Lower lobe of right lung (tissue), 2 donors: ENCODE measurements at places on chromosomes 1 and 21.

DNA sequence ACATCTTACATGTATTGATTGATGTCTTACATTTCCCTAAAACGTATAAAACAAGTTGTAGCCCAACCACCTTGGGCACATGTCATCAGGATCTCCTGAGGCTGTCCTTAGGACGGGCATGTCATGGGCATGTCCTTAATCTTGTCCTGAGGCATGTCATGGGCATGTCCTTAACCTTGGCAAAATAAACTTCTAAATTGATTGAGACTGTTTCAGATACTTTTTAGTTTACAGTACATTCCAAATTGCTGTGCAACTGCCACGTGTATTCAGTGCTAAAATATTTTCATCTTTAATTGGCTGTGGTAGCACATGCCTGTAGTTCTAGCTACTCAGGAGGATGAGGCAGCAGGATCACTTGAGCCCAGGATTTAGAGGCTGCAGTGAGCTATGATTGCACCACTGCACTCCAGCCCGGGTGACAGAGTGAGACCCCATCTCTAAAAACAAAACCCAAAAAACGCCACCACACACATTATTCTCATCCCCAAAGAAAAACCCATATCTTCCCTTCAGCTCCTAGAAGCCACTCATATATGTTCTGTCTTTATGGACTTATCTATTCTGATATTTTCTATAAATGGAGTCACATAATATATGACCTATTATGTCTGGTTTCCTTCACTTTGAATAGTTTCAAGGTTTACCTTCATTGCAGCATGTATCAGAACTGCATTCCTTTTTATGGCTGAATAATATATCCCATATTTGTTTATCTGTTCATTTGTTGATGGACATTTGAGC lies 96.0 kb upstream of the BTG3 start:
- DNase-seq, result no peak

GRCh38 chr1:32703479-32704291 lies 1.1 kb upstream of the SYNC start:
- no peak for DNase-seq

DNA sequence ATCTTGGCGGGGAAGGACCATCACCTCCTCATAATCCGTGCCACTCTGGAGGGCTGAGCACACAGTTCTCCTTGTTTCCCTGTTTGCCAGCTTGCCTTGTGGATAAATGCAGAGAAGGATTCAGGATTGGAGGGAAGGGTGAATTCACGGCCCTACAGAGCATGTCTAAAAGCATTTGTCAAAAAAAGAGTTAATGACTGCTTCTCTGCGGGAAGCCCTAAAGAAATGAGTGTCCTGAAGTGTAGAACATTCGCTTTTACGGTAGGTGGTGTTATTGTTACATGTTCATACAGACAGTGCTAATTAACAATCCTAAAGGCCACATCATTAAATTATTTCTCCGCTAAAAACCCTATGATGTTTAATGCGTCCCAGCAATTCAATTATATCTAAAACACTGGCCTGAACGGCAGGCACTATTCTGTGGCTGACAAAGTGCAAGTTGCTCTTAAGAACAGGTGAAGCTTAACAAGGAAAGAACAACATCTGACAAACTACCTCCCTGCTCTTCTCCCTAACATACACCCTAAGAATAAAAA lies 112.3 kb upstream of the NFIA start:
- no peak for DNase-seq

GRCh38 chr1:220732621-220733020 lies 15.5 kb upstream of the MTARC2 start:
- DNase-seq, result no peak

- no peak for DNase-seq
Observed at GRCh38 chr21:34500191-34500590, 11.8 kb downstream of the KCNE1 start.

GRCh38 chr21:16900685-16901084 lies 612.2 kb upstream of the CXADR start:
- DNase-seq, result no peak

DNA sequence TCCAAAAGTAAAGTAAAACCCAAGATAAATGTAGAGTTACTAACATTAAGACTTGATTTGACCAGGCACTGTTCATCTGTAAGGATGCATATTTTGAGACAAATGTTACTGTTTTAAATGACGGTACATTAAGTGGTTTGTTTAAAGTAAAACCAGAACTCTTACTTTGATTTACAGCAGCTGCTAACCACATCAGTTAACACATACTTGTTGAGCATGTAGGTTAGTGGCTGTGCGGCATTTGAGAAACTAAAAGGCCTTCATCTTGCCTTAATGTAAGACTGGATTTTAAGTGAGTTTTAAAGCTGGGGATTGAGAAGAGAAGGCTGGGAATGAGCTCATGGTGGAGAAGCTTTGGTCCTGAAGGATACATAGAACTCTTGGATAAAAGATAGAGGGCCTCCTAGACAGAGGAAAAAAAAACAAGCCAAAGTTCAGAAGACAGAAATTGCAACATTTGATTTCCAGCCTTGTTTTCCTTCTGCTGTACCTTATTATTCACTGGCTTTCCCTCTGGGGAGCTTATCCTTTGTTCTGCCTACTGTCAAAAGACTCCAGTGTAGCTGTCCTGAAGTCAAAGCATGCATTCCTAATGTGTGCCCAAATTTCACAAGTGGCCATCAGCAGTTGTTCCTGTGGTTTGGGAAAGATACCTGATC lies 66.6 kb downstream of the MTR start:
- DNase-seq, result no peak

- DNase-seq, result peak; percentile 20
Observed at GRCh38 chr1:2939041-2939552, 82.2 kb upstream of the ACTRT2 start.

- peak; percentile 80 for DNase-seq
Observed at GRCh38 chr1:47710329-47711071, 272.7 kb downstream of the FOXD2 start.

DNA sequence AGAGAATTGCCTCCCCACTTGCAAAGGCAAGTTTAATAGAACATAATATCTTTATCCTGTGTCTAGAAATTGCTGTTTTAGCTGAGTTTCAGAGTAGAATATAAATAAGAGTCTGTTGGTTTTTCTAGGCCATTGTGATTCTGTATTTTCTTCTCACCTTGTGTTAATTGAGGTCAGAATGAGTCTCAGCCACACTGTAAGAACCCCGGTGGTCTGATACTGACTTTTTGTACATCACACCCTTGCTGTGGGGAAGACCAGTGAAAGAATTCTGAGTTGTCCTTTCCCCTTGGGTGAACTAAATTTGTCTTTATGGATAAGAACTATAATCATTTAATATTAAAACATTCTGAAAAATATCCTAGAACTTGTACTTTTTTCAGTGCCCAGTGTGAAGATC lies 6.8 kb downstream of the HIPK1 start:
- no peak for DNase-seq

DNA sequence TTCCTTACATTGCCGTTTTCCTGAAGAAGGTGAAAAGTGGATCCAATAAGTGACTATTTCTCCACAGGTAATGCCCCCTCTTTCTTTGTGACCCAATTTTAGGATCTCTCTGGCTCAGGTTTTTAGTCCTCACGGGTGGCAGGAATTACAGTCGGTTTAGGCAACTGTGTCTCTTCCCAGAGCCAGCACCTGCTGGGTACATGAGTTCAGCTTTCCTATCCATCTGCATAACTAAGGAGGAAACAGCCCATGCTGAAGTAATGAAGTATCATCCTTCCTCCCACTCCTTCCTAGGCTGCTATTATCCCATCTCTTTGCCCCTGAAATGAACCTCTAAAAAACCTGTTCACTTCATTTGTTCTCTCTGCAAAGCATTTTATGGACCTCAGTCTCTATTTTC lies 544.6 kb downstream of the NEGR1 start:
- no peak for DNase-seq

- no peak for DNase-seq
Observed at GRCh38 chr1:97073169-97073568, 351.6 kb downstream of the PTBP2 start.
